Coronary artery (tissue), 2 donors: ENCODE measurements at places on chromosomes 4 and X.

DNA sequence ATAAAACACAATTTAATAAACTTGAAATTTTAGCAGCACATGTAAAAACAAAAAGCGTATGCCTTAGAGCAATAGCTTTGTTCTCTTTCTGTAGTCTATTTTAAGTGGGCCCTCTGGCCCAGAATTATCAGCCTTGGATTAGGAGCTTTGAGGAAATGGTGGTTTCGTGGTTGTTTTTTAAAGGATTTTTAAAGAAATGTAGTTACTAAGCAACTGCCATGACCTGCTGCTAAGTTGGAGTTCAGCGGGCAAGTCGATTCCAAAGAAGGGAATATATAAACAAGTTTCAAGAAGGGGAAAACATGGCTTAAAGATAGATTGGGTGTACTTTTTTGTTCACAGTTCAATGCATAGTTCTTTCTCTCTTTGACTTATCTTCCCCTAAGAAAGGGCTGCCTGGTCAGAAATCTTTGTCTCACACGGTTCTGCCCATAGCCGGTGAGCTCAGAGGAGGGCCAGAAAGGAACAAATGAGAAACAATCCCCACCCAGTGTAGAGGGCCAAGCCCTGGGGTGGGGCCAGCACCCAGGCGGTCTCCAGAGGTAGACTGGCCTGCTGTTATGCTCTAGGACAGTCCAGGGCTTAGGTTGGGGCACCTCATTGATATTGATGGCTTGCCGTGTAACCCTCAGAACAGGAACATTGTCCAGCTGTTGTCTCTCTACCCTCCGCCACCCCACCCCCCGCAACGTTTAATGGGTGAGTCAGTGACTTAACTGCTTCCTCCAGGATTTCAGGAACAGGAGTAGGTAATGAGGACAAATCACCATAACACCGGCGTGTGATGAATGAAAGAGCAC, 32.5 kb downstream of the DLG3 start:
- no peak for DNase-seq

DNA sequence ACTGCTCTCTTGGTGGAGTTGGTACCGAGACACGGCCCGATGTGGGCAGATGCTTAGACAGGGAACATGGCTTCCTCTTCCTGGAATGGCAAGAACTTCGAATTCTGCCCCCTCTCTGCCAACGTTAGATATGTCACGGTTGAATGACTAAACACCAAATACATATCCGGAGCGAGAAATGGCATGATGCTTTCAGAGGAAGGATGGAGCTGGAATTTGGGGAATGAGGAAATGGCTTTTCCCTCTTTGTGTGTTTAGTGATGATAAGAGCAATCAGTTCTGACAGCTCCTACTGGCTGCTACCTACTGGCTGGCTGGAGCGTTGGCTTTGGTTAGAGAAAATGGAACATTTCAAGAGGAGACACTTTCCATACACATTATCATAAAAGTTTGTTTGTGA, 140.0 kb downstream of the DHRSX start:
- no peak for DNase-seq

DNA sequence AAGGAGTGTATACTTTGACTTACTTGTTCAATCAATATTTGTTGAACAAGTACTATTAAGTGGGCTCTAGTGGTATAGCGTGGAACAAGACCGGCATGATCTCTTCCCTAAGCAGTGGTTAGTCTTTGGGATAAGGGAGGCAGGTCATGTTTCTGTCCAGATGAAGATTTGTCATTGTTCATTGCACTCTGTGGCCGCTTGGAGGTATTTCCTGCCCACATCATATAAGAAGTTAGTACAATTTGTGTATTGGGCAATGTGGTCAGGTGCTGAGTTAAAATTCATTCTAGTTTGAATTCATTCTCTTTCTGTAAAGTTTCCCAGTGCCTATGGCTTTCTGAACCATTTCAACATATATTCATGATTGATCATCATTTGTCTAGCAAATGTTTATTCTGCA, 101.1 kb upstream of the SHISA3 start:
- no peak for DNase-seq

- no peak for DNase-seq
Measured at GRCh38 chrX:122868631-122869030, 315.4 kb upstream of the GRIA3 start.

DNA sequence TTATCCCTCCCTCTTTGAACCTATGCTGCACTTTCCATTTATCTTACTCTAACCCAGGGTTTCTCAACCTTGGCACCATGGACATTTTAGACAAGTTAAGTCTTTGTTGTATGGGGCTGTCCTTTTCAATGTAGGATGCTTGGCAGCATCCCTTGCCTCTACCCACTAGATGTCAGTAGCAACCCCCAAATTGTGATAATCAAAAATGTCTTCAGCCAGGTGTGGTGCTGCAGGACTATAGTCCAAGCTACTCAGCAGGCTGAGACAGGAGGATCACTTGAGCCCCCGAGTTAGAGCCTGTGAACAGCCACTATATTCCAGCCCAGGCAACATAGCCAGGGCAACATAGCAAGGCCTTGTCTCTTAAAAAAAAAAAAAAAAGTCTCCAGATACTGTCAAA, 7.0 kb downstream of the LRCH2 start:
- DNase-seq: no peak

DNA sequence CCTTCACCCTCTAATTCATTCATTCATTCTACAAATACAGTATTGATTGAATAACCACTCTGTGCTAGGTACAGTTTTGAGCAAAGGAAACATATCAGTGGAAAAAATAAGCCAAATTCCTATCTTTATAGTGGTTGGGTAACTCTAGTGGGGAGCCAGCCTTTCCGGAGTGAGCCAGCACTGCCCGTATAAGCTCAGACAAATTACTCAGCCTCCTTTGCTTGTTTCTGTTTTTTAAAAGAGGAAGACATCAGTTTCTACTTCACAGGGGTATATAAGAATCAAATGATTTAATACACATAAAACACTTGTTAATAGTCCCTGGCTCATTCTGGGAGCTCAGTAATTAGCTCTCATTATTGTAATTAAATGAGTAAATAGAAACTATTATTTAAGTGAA, 238.2 kb upstream of the MAD2L1 start:
- no peak for DNase-seq

DNA sequence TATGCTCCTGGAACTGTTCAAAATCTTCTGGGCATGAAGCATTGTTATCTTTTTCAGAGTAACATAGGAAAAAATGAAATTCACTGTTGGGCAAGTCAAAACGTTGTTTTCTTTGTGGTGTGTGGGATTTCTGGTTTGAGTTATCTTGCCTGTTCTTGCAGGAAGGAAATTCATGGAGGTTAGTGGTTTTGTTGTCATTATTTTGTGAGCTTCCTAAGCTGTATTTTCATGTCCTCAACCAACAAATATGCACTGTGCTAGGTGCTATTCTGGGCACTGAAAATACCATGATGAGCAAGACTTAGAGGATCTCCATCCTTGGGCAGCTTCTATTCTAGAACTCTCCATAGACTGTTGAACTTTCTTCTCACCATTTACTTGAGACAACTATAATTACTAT, 16.9 kb downstream of the SPINK2 start:
- DNase-seq: no peak

GRCh38 chr4:175176710-175177109, 258.6 kb downstream of the ADAM29 start:
- DNase-seq: no peak

GRCh38 chr4:98612318-98613250, 45.8 kb downstream of the TSPAN5 start:
- no peak for DNase-seq

GRCh38 chr4:243426-243825, 61.8 kb downstream of the ZNF732 start:
- no peak for DNase-seq

GRCh38 chr4:141659539-141659938, 23.2 kb downstream of the IL15 start:
- DNase-seq: no peak

DNA sequence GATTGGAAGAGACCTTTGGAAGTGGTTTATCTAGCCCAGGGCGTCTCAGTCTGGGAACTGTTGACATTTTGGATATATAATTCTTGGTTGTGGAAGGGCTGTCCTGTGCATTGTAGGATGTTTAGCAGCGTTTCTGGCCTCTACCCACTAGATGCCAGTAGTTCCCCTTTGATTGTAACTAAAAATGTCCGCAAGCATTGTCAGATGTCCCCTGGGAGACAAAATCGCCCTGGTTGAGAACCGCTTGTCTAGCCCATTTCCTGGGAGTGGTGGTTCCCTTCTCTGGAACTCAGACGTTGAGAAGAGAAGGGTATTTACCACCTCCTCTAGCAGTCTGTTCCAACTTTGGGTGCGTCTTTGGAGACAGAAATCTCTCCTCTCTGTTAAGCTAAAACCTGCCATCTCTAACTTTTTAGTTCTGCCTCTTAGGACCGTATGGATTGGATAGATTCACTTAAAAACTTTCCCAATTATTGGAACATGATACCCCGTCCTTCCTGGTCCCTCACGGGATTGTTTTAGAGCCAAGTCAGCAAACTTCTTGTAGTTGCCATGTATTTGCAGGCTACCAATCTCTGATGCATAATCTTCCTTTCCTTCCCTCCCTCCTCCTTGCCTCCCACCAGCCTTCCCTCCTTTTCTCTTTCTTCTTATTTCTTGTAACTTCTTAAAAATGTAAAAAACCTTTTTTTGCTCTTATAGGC, 13.9 kb downstream of the TMEM165 start:
- DNase-seq: no peak

DNA sequence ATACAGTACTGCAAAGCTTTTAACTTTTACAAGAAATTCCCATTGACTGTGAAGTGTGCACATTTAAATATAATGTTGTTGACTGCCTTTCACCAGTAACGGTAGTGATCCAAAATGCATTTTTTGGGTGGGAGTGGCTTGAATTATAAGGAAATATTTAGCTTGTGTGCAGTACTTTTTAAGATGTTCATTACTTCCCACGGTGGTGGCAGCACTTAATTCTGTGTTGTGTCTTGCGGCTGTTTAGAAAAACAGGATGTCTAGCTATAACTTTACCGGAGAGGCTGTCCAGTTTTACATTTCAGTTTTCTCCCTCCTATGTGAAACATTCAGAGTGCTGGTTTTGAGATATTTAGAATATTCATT, 1.7 kb downstream of the TMEM131L start:
- DNase-seq: no peak

- no peak for DNase-seq
Measured at GRCh38 chr4:108861334-108861733, 98.5 kb upstream of the ETNPPL start.

GRCh38 chr4:88674979-88675378, 22.6 kb downstream of the NAP1L5 start:
- no peak for DNase-seq

DNA sequence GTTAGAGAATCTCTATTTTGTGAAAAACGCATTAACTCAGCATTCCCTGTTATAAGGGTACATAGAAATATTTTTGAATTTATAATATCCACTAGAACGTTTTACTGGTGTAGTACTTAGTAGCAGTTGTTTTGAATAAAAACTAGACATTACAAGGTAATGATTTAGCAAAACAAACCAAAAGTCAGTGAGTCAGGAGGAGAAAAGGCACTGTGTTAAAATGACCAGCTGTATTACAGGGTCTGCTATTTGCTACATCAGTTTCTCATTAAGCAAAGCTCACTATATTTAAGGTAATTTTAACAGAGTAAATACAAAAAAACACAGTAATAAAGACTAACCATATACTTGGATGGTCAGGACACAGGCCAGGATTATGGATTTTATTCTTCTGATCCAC, 152.8 kb downstream of the RASL11B start:
- no peak for DNase-seq

DNA sequence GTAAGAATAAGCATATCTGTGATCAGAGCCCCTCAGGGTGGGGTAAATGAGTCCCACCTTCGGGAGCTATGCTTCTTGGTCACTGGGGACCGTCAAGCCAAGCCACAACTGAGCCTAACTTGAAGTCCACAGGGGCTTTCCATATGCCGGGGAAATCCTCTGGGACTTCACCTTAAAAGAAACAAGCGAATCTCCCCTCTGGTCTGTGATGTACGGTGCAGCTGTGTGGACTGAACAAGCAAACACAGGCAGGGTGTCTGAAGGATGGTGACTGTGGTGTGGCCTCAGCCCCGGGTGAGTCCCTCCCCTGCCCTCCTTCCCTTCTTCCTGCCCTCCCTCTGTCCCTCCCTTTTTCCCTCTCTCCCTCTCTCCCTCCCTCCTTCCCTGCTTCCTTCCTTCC, 29.7 kb upstream of the PPP2R2C start:
- no peak for DNase-seq

GRCh38 chr4:52914051-52914605, 52.0 kb downstream of the RASL11B start:
- DNase-seq: no peak

DNA sequence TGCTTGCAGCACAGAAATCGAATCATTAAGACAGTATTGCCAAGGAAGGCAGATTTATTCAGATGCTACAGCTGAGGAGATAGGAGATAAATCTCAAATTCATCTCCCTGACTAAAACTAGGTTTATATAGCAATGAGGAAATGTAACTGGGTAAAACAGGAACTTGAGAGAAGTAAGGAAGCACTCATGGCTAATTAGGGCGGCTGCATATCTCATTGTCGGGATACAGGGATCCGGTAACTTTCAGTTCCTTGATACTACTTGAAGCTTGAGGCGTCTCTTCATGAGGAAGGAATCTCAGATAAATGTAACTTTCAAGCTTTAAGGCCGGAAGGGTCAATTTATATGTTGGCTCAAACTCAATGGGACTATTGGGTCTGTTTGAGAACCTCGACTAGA, 129.2 kb upstream of the WDR1 start:
- DNase-seq: no peak

DNA sequence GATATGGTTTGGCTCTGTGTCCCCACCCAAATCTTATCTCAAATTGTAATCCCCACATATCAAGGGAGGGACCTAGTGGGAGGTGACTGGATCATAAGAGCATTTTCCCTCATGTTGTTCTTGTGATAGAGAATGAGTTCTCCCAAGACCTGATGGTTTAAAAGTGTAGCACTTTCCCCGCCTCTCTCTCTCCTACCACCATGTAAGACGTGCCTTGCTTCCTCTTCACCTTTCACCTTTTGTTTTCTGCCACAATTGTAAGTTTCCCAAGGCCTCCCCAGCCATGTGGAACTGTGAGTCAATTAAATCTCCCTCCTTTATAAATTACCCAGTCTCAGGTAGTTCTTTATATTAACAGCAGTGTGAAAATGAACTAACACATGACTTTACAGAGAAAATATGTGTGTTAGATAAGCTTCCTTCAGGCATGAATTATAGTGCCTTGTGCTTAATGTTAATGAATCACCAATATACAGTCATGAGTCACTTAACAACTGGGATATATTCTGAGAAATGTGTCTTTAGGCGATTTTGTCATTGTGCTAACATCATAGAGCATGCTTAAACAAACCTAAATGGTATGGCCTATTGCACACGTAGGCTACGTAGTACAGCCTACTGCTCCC, 37.9 kb downstream of the PDGFC start:
- DNase-seq: no peak

GRCh38 chrX:40278340-40279090, 180.8 kb upstream of the BCOR start:
- DNase-seq: no peak

GRCh38 chr4:8220661-8221450, 21.8 kb downstream of the SH3TC1 start:
- no peak for DNase-seq

DNA sequence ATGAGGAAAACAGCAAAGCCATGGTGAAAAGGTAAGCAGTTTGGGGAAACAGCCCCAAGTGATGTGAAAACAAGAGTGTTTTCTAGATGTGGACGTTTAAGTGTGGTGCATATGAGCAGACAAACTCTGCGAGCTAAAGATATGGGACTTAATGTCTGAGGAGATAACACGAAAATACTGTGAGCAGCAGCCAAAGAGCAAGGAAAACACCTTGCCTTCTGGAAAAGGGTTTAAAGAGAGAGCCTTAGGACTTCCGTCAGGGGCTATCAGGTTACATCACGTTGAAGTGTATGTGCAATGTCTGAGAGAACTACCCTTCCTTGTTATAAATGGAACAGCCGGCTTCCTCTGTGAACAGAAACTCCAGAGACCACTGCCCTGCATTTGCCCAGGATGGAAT, 54.2 kb downstream of the LEF1 start:
- DNase-seq: no peak
